ENCODE measurements at places on chromosomes 12 and 14.

DNA sequence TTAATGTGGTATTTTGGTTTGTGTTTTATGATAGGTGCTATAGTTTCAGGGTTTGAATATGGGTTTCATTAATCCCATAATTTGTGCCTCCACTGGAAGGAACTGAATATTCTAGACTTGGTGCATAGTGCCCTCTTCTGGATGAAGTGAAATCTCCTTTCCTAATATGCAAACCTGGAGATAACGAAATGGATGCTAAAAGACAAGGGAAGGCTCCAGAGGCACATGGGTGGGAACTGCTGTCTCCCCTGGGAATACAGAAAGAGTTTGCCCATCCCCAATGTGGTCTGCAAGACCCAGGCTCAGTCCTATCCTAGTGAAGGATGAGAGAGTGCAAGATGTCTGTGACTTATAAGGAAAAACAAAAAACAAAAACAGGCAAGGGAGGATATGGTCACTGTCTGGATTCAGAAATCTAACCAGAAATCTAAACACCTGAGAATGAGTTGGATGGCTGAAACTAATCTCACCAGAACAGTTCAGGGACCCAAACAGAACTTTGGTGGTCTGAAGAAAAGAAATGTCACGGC is 142.3 kb upstream of the TMPO start:
- DNase-seq, result no peak

DNA sequence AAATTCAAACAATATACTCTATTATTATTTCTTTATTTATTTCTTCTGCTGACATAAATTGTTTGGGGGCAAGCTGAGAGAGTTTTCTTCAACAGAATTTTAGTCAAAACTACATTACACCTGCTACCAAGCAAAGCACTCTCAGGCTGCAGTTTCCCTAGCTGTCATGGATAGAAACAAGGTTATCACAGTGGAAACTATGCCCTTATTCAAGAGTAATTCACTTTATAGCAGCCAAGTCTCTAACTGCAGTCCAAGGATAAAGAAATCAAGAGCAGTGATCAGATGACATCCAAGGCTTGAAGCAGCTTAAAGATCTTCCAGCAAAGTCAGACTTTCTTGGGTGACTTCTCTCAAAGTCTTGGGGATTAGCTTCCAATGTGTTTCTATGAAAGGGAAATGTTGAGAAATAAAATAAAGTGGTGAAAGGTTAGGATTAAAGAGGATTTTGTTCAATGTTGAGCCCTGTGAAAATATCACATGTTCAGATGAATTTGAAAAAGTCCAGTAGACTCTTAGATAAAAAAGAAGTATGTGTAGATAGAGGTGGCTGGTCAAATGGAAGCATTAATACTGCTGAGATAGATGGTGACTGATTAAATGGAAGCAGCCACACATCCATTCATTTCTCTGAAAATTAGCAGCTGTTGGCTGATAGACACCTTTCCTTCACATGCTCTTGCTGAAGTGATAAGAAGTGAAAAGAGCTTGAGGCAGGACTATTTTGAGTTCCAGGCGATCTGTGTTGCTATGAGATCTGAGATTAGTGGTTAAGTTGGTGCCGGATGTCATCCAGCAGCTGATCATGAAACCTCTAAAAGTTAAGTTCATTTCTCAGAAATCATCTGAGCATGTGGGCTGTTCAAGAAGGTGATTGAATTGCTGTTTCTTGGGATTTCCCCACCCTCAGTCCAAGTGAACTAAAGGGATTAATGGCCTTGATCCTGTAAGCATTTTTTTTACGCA is 257.8 kb upstream of the BTG1 start:
- peak; percentile 65 for DNase-seq

- no peak for DNase-seq
Measured at GRCh38 chr12:80559766-80560165, 115.7 kb downstream of the PTPRQ start.

GRCh38 chr14:101350691-101351090 is 210.6 kb upstream of the DIO3 start:
- DNase-seq, result no peak

DNA sequence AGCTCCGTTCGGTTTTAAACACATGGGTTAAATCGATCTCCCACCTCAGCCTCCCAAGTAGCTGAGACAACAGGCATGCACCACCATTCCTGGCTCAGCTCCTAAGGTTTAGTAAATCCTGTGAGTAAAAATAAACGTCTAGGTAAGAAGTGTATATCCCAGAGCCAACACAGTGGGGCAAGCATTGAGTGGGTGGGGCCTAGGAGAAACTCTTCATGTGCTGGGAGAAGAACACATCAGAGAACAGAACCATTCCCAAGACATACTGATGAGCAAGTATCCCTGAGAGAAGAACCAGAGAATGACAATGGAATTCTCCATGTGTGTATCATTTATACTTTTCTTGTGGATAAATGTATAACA is 86.3 kb downstream of the SEC23A start:
- DNase-seq, result no peak

DNA sequence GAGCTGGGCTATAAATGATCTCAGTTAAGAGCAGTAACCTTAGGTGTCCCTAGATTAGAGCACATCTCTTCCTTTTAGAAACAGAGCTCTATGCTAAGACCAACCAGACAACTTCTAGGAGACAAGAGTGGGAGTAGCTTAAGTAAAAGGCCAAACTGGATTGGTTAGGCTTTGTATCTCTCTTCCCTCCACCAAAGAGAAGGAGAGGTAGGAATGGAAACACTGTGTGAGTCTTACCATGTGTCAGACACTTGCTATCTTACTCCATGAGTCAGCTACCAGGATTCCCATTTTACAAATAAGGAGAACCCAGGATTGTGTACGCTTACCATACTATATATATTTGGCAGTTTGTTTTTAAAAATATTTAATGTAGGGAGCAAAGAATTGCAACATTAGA is 122.9 kb downstream of the PAX9 start:
- DNase-seq, result no peak

DNA sequence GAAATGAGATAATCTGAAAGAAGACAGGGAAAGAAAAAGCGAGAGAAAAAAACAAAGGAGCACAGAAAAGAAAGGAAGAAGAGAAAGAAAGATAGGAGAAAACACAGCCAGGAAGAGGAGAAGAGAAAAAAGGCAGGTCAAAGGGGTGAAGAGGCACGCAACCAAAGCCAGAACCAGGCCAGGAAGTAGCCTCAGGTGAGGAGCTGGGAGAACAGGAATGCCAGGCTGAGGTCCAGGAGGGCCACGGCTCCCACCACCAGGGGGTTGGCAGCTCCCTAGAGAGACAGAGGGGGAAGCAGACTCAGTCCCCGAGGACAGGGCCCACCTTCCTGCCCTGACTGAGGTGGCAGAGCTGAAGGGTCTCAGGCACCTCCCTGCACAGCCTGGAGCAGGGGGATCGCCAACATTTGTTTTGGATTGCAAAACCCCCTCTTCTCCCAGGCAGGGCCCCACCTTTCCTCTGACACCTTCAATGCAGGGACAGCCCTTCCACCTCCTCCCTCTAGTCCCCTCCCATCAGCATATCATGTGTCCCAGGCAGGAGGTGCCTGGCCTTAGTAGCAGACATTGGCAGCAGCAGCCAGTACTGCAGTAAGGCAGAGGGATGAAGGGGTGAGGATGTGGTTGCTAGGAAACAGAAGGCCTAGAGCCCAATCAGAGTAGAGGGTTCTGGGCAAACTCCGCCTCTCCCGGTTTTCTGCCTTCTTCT is 2.0 kb upstream of the AP1G2 start:
- no peak for DNase-seq

- no peak for DNase-seq
Measured at GRCh38 chr12:6158255-6158654, 33.8 kb upstream of the VWF start.

DNA sequence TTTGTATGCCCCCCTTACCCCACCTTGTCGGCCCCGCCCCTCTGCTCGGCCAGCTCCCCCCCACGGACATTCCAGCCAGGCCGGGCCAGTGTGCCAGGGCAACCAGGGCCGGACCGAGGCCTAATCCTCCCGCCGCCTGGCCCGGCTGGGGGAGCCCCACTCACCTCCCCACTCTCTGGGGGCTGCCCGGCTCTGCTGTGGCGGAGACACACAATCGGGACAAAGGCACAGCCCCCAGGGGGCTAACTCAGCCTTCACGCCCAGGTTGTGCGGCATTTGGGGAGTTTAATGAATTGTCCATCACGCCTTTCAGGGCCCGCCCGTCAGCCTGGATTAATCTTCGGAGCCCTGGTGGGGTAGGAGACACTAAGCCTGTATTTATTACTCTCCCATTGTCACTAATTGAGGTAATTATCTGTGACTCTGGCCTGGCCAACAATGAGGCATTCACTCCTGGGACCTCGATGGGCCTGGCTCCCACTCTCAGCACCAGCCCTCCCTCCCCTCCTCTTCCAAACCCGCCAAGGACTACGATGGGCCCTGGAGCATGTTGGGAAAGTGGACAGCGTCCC is 8.7 kb downstream of the WNT1 start:
- no peak for DNase-seq

Data from stimulated activated CD4-positive, alpha-beta T cell treated with anti-CD3 and anti-CD28 coated beads, Interleukin-2, amount 100 ng/mL, for 4 hours (primary cell).